Fibroblast of villous mesenchyme (primary cell): ENCODE measurements at places on chromosomes 3 and 15. TPM values are rescaled to one million over a fixed set of nuclear protein-coding genes. Genes with fewer than 3 reads are reported as not detected.

DNA sequence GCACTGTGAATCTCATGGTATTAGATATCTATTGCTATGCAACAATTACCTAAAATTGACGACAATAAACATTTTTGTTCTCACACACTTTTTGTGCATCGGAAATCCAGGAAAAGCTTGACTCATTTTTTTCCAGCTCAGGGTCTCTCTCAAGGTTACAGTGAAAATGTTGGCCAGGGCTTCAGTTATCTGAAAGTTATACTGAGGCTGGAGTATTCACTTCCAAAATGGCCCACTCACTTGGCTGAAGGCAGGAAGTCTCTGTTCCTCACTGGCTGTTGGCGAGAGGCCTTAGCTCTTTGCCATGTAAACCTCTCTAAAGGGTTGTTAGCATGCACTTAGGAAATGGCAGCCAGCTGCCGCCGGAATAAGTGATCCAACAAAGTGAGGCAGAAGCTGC lies 41.4 kb downstream of the OSTN start:
- no peak for DNase-seq

DNA sequence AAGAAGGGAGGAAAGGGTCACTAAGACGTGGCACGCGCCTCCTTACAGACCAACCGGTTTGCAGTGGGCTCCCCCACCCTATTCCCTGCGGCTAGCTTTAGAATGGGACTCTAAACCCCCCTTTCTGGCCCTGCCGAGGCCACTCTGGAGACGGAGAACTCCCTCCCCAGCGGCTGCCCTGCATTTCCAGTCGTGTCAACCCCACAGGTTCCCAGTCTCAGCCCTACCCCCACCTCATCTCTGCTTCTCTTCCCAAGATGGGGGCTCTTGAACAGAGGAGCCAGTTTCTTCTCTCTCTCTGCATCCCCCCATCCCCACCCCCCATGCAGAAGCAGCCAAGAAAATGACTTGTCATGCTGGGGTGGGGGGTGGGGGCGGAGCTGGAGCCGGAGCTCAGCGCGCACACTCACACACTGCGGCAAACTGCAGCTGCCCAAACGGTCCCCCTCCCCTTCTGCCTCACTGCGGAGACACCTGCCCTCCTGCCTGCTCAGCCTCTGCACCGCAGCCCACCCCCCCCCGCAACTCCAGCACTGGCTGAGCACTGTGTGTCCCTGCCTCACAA lies 871 bp downstream of the MAP1A start:
- peak; percentile 27 for DNase-seq

- DNase-seq: no peak
These were observed 181.2 kb upstream of the TTC14 start for GRCh38 chr3:180420804-180421203.

DNA sequence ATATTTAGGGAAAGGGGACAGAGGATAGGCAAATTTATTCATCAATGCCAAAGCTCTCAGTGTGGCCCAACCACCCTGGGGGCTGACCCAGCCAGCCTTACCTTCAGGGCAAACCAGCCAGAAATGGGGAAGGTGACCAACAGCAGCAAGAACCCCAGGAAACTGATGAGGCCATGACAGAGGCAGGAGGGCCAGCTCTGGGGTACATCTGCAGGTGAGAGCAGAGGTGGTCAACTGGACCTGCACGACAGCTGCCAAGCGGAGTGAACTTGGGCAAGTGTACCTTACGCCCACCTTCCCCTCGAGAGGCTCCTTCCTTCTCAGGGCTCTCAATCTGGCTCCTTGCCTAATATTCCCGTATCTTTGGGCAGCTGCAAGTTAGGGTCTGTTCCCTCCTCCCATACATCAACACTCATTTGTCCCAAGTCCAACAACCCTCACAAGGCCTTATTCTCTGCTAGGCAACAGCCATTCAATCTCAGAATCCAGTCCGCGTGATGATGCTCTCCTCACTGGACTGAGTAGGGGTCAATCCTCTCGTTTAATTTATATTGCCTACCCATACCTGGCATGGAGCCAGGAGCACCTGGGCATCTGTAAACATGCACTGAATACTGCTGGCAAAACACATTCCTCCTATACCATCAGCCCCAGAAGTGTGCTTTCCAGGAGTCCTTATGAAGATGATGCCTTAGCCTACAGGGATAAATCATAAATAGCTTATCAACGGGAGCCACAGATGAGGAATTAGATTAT lies 1.7 kb downstream of the STOML1 start:
- no peak for DNase-seq

DNA sequence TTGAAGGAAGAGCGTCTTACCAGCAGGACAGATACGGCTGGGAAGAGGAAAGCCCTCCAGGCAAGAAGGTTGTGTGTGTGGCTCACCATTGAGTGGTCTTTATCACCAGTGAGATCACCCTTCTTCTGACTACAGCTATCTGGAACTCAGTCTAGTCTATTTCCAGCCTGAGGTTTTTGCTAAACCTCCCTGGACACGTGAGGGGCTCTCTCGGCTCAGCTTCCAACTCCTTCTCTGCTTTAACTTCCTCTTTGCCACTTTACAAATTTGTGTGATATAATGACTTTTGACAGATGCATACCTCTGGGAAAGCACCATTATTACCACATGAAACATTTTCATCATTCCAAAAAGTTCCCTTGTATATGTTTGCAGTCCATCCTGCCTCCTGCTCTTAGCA lies 15.3 kb upstream of the ROPN1 start:
- DNase-seq: no peak

DNA sequence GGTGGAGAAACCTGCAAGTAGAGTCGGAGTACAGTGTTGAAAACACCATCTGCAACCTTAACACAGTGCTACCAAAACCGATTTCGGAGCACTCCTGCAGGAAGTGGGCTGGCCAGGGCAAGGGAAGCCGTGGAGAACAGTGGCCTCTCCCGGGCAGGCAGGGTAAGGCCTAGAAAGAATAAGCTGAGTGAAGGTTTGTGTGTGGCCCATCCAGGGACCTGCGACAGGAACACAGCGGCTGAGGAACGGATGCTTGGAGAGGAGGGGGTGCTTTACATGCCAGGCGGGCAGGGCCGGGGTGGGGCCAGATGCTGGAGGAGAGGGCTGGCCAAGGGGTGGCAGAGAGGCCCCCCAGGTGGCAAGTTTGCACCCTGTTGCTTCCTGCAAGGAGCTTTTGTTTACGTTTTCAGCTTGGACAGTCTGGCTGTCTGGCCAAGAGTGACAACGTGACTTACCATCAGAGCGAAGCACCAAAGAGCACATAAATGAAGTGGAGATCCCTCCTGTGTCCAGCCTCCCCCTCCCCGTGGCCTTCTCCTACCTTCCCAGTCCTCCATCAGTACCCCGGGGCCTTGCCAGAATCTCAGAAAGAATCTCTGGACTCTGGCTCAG lies 156.5 kb downstream of the PGPEP1L start:
- peak; percentile 77 for DNase-seq

SEMA3G gene
- total RNA-seq: 0.32 TPM in 1 of 2 replicates, not detected in the other

SPINT1 gene
- total RNA-seq: 0.32 and 0.43 TPM in 2 replicates
